ENCODE measurements at places on chromosomes 11 and 22.
A peak's percentile ranks its signal among the peaks of the same experiment; 100 is the strongest.

DNA sequence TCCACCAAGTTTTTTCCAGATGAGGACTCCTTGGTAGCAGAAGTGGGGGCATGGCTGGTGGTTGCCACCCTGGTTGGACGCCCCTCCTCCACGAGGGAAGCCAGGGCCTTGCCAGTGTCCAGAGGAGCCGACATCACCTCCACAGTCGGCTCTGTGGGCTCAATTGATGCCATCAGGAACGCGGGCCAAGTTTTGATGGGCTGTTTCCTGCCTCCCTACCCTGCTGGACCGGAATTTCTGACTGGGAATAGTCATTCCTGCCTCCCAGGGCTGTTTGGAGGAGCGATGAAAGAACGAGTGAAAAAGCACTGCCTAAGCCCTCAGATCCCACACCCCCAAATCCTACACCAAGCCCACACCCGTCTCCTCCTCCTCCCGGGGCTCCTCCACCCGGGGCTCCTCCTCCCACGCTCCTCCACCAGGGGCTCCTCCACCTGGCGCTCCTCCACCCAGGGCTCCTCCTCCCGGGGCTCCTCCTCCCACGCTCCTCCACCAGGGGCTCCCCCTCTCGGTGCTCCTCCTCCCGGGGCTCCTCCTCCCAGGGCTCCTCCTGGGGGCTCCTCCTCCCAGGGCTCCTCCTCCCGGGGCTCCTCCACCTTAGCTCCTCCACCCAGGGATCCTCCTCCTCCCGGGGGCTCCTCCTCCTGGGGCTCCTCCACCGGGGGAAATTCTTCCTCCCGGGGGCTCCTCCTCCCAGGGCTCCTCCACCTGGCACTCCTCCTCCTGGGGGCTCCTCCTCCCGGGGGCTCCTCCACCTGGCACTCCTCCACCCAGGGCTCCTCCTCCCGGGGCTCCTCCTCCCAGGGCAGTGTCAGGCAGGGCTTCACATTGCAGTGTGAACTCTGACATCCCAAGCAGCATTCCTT lies 10.0 kb upstream of the PRR5 start:
- DNase-seq = no peak

DNA sequence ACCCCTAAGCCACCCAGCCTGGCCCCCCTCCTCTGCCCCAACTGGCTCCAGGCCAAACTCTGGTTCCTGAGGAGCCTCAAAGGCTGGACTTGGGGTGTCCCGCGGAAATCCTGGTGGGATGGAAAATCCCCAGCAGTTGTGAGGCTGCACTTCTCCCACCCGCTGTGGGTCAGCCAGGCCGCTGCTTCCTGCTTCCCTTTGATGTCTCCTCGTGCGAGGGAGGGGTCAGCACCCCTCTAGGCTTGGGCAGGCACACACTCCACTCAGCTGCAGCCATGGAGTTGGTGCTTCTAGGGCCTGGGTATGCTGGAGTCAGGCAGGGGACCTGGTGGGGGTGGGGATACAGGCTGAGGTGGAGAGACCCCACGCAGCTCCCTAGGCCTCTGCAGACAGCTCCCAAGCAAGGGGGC lies 12.0 kb downstream of the KCNQ1OT1 start:
- DNase-seq = no peak

GRCh38 chr11:132206993-132207392 lies 836.6 kb downstream of the NTM start:
- DNase-seq = peak; percentile 24

DNA sequence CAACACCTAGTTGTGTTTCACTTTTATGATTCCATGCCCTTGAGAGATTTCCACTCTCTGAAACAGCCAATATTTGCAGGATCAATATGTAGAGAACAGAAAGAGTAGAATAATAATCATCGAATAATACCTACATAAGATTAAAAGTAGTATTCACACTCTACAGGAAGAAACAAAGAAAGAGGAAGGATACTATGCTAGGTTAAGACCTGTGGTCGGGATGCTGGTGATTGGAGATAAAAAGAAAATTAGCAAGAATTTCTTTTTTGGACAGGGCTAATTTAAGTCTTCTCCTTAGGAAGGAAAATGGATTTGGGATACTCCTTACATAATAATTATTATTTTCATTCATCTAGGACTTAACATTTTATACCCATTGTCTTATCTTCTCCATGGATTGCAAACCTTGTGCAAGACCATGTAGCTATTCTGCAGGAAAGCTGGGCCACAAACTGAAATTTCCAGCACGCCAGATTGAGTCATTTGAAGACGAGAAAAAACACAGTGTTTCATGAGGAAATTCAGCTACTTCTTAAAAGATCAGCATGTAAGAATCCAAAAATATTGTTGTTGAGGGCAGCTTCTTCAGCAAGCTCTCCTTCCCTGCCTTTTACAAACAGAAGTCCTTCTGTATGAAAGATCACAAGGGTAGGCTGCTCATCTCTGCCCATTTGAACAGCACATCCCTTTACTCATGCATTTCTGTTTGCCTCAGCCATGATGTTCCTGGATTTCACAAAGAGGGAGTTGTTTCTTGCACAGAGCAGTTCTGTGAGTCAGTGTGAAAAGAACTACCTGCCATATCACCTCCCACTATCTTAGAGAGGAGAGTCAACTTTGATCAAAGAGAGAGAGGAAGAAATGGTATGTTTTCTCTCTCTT lies 90.7 kb downstream of the FAM76B start:
- DNase-seq = no peak

- no peak for DNase-seq
Measured at GRCh38 chr11:83990160-83990733, 704.1 kb upstream of the CCDC90B start.

- DNase-seq = no peak
Measured at GRCh38 chr11:76119779-76120178, 86.5 kb downstream of the WNT11 start.

- peak; percentile 74 for DNase-seq
Measured at GRCh38 chr11:101706541-101706940, 122.7 kb upstream of the TRPC6 start.

DNA sequence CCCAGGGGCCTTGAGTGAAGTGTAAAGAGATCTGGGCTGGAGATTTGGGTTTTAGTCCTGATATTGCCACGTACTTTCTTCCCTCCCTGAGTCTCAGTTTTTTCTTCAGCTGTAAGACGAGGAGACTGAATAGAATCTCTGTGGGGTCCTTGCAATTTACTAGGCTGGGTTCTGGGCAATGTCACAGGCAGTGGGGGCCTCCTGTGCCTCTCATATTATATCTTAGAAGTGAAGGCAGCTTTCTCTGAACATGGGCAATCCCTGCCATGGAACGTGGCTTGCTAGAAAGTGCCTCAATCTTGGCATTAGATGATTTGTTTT lies 62.0 kb upstream of the PTPRJ start:
- no peak for DNase-seq

GRCh38 chr11:8109675-8110074 lies 28.7 kb downstream of the TUB start:
- DNase-seq = no peak

- DNase-seq = peak; percentile 60
Measured at GRCh38 chr11:75035911-75036565, 47.3 kb downstream of the NEU3 start.
